ENCODE measurements at places on chromosomes 13 and 19.

GRCh38 chr19:43902399-43902798 lies 32.7 kb downstream of the ZNF45 start:
- no peak for DNase-seq

DNA sequence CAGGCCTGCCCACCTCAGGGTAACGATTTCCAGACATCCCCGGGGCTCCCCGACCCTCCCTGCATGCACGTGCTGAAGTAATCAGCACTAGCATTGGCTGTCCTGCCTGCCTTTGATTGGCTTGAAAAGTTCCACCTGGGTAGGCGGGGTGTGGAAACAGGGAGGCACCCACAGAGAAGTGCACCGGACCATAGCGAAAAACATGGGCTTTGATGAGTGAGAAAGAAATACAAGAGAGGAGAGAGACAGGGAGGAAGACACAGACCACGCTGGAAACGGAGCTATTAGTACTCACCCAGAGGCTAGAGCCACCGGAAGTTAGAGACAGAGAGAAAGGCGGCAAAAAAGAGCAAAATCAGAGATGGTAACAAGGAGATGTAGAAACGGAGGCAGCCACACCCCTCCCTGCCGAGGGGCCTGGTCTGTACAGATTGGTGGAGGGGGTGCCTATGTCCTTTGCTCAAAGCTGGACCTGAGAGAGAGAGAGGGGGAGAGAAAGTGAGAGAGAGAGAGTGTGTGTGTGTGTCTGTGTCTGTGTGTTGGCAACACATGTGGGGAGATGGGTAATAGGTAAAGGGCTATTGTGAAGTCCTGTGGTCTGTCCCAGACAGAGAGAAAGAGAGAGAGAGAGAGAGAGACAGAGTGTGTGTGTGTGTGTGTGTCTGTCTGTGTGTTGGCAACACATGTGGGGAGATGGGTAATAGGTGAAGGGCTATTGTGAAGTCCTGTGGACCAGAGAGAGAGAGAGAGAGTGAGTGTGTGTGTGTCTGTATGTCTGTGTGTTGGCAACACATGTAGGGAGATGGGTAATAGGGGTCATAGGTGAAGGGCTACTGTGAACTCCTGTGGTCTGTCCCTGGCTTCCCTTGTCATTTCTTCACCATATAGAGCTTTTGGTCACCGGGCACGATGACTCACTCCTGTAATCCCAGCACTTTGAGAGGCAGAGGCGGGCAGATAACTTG lies 2.9 kb downstream of the CGB3 start:
- peak; percentile 47 for DNase-seq

- no peak for DNase-seq
Measured at GRCh38 chr19:46718934-46719622, 2.2 kb upstream of the PRKD2 start.

DNA sequence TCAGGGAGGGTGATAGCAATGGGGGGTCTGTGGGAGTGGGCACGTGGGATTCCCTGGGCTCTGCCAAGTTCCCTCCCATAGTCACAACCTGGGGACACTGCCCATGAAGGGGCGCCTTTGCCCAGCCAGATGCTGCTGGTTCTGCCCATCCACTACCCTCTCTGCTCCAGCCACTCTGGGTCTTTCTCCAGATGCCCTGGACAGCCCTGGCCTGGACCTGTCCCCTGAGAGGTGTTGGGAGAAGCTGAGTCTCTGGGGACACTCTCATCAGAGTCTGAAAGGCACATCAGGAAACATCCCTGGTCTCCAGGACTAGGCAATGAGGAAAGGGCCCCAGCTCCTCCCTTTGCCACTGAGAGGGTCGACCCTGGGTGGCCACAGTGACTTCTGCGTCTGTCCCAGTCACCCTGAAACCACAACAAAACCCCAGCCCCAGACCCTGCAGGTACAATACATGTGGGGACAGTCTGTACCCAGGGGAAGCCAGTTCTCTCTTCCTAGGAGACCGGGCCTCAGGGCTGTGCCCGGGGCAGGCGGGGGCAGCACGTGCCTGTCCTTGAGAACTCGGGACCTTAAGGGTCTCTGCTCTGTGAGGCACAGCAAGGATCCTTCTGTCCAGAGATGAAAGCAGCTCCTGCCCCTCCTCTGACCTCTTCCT lies 9.3 kb upstream of the CEACAM7 start:
- DNase-seq = no peak

DNA sequence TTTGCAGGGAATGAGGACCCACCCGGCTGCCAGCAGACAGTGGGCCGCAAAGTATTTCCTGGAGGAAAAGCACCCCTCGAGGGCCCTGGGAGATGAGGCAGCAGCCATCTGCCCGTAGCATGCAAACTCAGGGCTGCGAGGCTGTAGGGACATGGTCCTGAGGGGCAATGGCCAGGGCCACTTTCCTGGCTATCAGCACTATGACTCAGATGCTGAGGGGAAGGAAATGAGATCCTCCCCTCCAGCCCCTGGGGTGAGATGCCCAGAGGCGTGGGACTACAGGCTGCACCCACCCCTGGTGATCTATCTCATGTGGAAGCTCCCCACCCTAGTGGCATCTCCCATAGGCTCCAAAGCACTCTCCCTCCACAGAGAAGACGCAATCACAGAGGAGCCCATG lies 80.1 kb downstream of the SLC7A1 start:
- no peak for DNase-seq

DNA sequence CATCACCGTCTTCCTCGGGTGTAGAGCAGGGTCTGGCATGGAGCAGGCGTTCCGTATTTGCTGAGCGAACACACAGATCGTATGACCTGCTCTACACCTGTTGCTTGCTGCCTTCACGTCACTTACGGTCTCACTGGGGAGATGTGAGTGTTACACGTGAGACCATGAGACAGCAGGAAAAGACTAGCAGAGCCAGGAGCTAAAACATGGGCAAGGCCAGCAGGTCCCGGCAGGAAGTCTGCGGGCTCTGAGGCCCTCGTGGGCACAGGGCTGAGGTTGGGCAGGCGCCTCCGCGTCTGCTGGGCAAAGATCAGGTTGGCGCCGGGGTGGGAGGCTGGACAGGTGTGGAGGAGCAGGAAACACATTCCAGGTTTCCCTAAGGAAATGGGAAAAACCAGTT lies 19.7 kb upstream of the GTF3A start:
- no peak for DNase-seq

GRCh38 chr13:105159841-105160240 lies 1375.6 kb downstream of the EFNB2 start:
- no peak for DNase-seq

- DNase-seq = peak; percentile 55
Measured at GRCh38 chr19:50147462-50148423, 15.3 kb downstream of the IZUMO2 start.

DNA sequence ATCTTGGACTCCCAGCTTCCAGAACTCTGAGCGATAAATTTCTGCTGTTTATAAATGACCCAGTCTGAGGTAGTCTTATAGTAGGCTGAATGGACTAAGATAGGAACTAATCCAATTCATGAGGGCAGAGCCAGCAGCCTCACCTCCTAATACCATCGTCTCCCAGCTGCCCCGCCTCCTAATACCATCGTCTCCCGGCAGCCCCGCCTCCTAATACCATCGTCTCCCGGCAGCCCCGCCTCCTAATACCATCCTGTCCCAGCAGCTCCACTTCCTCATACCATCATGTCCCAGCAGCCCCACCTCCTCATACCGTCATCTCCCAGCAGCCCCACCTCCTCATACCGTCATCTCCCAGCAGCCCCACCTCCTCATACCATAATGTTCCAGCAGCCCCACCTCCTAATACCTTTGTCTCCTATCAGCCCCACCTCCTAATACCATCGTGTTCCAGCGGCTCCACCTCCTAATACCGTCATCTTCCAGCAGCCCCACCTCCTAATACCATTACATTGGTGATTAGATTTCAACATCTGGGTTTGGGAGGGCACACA lies 2.4 kb upstream of the ARGLU1 start:
- DNase-seq = peak; percentile 57

- DNase-seq = peak; percentile 1
Measured at GRCh38 chr13:92187378-92187989, 789.1 kb downstream of the GPC5 start.

DNA sequence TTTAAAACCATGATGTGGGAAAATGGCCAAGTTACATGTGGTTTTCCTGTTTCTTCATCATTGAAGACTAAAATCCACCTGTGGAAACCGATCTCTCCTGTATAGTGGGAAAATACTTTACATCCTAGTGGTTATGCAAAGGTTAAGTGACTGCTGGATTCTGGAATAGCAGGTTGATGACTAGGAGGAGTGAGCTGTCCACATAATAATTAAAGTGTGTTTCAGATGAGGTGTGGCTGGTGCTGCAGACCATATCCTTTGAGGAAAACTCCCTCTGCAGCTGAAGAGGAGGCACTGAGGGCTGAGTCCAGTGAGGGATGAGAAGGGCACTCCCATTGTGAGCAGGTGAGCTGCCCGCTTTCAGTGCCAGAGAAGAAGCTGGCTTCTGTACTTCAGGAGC lies 43.2 kb downstream of the DCLK1 start:
- no peak for DNase-seq

- no peak for DNase-seq
Measured at GRCh38 chr13:92833071-92833470, 393.5 kb upstream of the GPC6 start.

DNA sequence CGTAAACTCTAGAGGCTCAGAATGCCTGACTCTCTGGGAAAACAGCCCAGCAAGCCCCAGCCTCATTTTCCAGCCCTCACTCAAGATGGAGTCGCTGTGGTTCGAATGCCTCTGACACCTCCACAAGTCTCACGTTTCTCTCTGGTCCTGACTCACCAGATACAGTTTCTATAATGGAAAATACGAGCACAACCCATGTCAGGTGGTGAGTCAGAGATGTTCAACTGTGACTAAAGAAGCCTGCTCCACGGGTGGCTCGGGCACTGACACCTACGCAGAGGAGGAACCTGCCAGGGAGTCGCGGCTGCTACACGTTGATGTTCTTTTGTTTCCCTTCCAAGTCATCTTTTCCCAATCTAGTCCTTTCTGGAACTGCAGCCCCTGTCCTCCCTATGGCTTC lies 87.1 kb upstream of the STK24 start:
- no peak for DNase-seq

DNA sequence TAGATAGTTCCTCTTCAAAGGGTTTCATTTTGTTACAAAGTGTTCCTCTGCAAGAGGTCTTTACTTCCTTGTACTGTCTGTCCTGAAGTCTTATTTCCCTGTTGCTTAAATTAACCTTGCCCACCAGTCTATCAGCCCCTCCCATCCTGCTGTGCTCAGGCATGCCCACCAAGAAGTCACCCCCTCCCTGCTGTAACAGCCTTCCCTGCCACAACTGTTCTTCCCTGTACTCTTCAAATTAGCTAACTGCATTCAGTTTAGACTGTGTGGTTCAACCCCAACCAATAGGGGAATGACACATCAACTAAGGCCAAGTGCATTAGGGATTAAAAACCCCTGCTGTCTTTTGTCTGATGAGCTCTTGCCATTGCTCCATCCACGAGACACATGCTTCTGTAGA lies 34.4 kb upstream of the ZNF562 start:
- peak; percentile 4 for DNase-seq

DNA sequence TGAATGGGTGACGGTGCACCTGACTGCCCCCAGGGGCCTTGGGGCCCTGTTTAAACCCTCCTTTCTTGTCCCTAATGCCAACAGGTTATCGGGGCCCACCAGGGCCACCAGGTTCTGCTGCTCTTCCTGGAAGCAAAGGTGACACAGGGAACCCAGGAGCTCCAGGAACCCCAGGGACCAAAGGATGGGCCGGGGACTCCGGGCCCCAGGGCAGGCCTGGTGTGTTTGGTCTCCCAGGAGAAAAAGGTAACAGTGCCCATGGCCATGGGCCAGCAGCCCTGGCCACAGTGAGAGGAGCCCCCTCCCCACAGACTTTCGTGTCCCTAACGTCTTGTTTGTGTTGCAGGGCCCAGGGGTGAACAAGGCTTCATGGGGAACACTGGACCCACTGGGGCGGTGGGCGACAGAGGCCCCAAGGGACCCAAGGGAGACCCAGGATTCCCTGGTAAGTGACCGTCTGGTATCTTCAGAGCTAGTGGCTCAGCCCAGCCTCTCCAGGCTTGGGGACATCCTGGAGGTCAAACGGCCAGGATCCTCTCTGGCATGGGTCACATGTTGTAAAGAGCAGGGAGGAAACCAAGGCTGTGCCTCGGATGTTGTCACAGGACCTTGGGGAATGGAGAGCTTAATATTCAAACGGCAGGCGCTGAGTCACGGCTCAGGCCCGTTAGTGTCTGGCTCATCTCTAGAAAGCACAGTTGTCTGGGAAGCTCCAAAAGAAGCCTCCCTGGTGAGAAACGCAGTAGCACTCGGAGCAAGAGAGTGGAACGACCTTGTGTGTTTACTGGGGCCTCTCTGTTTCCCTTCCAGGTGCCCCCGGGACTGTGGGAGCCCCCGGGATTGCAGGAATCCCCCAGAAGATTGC lies 58.3 kb downstream of the RAB20 start:
- peak; percentile 15 for DNase-seq

All from CD14-positive monocyte (primary cell).